ENCODE measurements at places on chromosomes 2 and 18.

DNA sequence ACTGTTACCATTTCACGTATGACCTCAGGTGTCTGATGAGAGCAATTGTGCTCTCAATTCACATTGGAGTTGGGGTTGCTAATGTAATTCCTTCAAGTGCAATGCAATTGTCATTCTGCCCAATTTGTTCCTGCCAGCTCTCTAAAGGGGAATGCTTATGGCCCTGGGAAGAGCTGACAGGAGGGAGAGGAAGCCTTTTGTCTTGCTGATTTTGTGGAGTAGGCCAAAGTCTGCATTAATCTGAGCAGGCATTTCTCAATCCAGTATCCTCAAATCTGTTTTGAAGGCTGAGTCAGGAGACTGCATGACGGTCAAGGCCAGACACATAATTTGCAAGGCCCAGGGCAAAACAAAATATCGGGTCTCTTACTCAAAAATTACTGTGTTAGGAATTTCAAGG lies 326.4 kb upstream of the SPHKAP start:
- DNase-seq = no peak

DNA sequence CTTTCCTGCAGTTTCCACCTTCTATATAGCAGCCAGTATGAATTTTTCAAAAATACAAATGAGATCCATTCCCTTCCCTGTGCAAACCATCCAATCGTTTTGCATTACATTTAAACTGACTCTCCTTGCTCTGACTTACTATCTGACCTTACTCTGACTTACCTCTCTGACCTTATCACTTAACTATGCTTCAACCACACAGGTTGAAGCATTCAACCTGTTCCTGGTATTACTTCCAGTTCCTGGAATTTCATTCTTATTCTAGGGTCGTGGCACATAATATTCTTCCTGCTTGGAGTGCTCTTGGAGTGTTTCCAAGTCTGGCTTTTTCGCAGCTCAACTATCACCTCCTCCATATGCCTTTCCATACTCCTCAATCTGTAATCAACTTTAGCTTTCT lies 850.6 kb upstream of the CHAC2 start:
- DNase-seq = no peak

DNA sequence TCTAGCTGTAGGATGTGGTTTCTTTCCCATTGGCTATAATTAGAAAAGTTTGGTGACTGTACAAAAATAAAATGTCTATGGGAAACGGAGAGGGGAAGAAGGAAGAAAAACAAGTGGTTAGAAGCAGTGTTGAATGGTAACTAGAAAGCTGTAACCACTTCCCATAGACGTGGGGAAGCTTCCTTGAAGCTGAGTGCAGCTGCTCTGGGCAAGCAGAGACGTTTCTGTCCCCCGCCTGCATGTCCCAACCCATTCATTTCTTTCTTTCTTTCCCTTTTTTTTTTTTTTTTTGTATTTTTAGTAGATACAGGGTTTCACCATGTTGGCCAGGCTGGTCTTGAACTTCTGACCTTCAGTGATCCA lies 367.8 kb upstream of the HS6ST1 start:
- DNase-seq = no peak

GRCh38 chr18:74804677-74805076 lies 207.0 kb downstream of the ZNF407 start:
- no peak for DNase-seq

GRCh38 chr2:108633409-108633808 lies 85.9 kb upstream of the RANBP2 start:
- DNase-seq = no peak

DNA sequence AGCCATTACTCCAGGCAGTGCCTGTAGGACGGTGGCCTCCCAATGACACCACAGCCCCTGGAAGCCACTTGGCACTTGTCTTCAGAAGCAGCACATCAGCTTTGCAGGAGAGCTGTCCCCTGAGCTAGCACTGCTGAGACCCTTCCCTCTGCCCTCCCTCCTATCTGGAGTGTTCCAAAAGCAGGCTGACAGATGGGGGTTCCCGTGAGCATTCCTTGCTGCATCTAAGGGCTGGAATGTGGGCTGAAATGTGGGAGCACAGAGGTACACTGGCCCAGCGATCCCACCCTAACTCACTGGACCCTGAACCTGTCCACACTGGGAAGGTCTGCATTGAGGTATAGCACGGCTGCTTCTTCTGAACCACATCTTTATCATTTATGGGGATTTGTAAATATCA lies 230.1 kb downstream of the ANAPC1 start:
- DNase-seq = no peak

GRCh38 chr2:203928849-203929248 lies 7.7 kb upstream of the ICOS start:
- DNase-seq = peak; percentile 29

- no peak for DNase-seq
Observed at GRCh38 chr2:5530011-5530696, 162.0 kb upstream of the SOX11 start.

GRCh38 chr2:204664708-204665121 lies 119.4 kb downstream of the PARD3B start:
- DNase-seq = peak; percentile 74

DNA sequence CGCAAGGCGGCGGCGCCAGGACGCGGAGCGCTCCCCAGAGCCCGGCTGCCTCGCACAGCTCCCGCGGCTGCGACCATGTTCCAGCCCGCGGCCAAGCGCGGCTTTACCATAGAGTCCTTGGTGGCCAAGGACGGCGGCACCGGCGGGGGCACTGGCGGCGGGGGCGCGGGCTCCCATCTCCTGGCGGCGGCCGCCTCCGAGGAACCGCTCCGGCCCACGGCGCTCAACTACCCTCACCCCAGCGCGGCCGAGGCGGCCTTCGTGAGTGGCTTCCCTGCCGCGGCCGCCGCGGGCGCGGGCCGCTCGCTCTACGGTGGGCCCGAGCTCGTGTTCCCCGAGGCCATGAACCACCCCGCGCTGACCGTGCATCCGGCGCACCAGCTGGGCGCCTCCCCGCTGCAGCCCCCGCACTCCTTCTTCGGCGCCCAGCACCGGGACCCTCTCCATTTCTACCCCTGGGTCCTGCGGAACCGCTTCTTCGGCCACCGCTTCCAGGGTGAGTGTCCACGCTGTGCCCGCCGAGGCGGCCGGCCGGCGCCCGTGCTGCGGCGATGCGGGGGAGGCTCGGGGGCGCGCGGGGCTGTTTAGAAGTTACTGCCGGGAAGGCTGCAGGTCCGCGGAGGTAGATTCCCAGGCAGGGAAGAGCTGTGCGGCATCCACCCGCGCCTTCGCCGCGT lies 696 bp downstream of the EMX1 start:
- DNase-seq = no peak

- DNase-seq = peak; percentile 41
Observed at GRCh38 chr18:7479756-7480155, 87.4 kb upstream of the PTPRM start.

DNA sequence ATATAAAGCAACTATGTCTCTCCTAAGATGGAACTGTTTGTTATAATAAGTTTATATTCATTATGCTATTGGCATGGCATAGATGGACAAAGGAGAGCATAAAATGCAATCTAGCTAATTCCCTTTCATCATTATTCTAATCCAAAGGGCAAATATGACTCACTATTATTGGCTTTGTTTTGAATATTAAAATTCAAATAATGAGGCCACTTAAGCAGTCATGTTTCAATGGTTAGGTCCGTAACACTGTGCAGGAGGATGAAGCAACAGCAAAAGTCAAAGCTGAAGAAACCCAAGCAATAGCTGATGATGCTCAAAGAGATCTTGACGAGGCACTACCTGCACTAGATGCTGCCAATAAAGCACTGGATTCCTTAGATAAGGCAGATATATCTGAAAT lies 177.1 kb downstream of the TRABD2A start:
- DNase-seq = no peak

Data from cardiac fibroblast (primary cell).